ENCODE measurements at places on chromosomes 5 and 9. TPM values are rescaled to one million over a fixed set of nuclear protein-coding genes. Genes with fewer than 3 reads are reported as not detected.

- H3K27me3 ChIP-seq, result no peaks in the 10 kb centered on the region
- peaks cover 11% of the 10 kb centered on the region for H3K36me3 ChIP-seq
- H3K4me1 ChIP-seq, result no peaks in the 10 kb centered on the region
- DNase-seq, result no peak
- no peak overlapping the region for H3K27ac ChIP-seq
- H3K4me3 ChIP-seq, result no peak overlapping the region
These were observed 193.3 kb upstream of the PANK3 start for GRCh38 chr5:168772316-168772961.

DNA sequence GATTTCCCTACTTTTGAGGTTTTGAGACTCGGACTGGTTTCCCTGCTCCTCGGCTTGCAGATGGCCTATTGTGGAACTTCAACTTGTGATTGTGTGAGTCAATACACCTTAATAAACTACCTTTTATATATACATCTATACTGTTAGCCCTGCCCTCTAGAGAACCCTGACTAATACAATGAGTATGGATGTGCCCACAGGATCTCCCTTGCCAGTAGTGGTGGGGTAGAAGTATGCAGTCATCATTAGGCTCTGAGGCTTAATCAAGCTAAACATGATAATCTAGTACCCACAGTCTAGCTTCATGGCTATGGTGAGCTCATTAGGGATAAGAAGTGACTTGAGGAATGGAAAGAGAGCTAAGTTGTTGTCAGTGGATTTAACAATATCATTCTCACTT, 412.8 kb upstream of the PTGER4 start:
- no peak for DNase-seq
- no peaks in the 10 kb centered on the region for H3K27me3 ChIP-seq
- no peak overlapping the region for H3K4me3 ChIP-seq
- no peaks in the 10 kb centered on the region for H3K4me1 ChIP-seq
- H3K36me3 ChIP-seq, result no peaks in the 10 kb centered on the region

- H3K27me3 ChIP-seq, result no peaks in the 10 kb centered on the region
- H3K4me3 ChIP-seq, result no peak overlapping the region
- no peak for DNase-seq
- no peak overlapping the region for H3K27ac ChIP-seq
- peaks cover 3% of the 10 kb centered on the region for H3K4me1 ChIP-seq
- no peaks in the 10 kb centered on the region for H3K36me3 ChIP-seq
These were observed 1.0 kb upstream of the MCC start for GRCh38 chr5:113489299-113489698.

- no peaks in the 10 kb centered on the region for H3K4me1 ChIP-seq
- DNase-seq, result no peak
- no peak overlapping the region for H3K4me3 ChIP-seq
- H3K27ac ChIP-seq, result no peak overlapping the region
- no peaks in the 10 kb centered on the region for H3K36me3 ChIP-seq
These were observed 69.7 kb downstream of the DRD1 start for GRCh38 chr5:175374166-175374875.

GRCh38 chr5:110377361-110377760, 349.1 kb downstream of the TMEM232 start:
- H3K4me3 ChIP-seq, result no peak overlapping the region
- DNase-seq, result no peak
- peaks cover 1% of the 10 kb centered on the region for H3K4me1 ChIP-seq
- no peaks in the 10 kb centered on the region for H3K27me3 ChIP-seq

OGN gene
- total RNA-seq, result 318 TPM

DNA sequence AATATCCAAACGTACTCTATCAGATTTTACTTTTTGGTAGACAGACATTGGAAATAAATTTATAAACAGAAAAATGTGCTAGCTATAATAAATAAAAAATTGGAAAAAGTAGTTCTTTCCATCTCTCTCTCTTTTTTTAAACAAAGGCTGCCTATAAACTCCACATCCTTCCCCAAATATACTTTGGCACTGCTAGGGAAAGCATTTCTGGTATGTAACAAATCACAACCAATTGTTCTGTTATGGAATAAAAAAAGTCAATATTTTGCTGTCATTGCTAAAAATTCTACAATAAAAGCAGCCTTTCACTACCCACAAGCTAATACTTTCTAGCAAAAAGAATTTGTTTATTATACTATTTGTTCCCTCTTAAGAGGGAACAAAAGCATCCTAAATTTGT, 169.2 kb upstream of the TARS1 start:
- no peaks in the 10 kb centered on the region for H3K36me3 ChIP-seq
- no peak overlapping the region for H3K27ac ChIP-seq
- DNase-seq, result no peak
- no peaks in the 10 kb centered on the region for H3K4me1 ChIP-seq

GFM2 gene
- 18.2 TPM for total RNA-seq

ZNF658 gene
- 6.2 TPM for total RNA-seq

- H3K27me3 ChIP-seq, result no peaks in the 10 kb centered on the region
- H3K4me1 ChIP-seq, result peaks cover 3% of the 10 kb centered on the region
- DNase-seq, result no peak
- no peaks in the 10 kb centered on the region for H3K36me3 ChIP-seq
These were observed 248.1 kb upstream of the MAP3K1 start for GRCh38 chr5:56567278-56567677.

DNA sequence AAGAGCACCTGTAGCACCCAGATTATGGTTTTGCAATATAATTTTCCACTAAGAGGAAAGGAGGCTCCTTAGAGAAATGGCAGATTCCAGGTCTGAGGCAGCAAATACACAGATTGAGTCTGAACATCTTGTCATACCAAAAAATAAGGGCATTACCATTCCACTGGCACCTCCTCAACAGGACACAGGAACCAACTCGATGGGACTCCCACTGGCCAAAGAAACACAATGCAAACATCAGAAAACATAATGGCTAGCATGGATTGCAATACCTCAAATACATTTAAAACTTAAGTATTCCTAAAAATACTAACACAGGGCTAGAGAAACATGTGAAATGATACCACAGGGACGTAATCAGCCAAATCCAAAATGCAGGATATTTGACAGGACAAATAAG, 12.4 kb upstream of the RANBP17 start:
- no peak overlapping the region for H3K27ac ChIP-seq
- H3K36me3 ChIP-seq, result no peaks in the 10 kb centered on the region
- no peaks in the 10 kb centered on the region for H3K4me1 ChIP-seq
- H3K4me3 ChIP-seq, result no peak overlapping the region
- DNase-seq, result no peak

GRCh38 chr5:114935490-114935889, 234.2 kb downstream of the TRIM36 start:
- no peaks in the 10 kb centered on the region for H3K4me1 ChIP-seq
- no peak overlapping the region for H3K4me3 ChIP-seq
- no peaks in the 10 kb centered on the region for H3K36me3 ChIP-seq
- H3K27ac ChIP-seq, result no peak overlapping the region
- no peaks in the 10 kb centered on the region for H3K27me3 ChIP-seq
- no peak for DNase-seq

- no peaks in the 10 kb centered on the region for H3K4me1 ChIP-seq
- H3K36me3 ChIP-seq, result no peaks in the 10 kb centered on the region
- H3K27ac ChIP-seq, result no peak overlapping the region
These were observed 14.9 kb upstream of the CERCAM start for GRCh38 chr9:128405780-128406171.

DNA sequence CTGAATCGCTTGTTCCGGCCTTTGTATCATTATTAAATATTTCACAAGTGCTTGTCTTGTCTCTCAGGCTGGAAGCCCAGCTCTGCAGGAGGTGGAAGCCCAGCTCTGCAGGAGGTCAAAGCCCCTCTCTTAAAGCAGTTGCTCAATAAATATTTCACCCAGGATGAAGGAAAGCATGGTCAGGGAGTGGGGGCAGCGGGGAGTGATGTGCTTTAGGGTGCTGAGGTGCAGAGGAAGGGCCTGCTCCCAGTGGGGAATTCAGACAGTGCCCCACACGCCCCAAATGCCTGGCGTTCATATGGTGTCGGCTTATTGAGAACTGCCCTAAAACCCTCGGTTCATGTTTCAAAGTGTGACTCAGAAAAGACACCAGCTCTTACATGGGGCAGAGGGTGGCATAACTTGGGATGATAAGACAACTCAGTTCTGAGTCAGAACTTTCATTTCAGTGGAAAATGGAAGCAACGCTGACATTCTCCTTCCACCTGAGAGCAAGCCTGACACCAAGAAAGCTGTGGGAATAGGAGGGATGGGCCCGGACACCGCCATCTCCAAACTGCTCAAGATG, 114.3 kb upstream of the DAP start:
- H3K4me3 ChIP-seq, result no peak overlapping the region
- H3K27me3 ChIP-seq, result peaks cover 3% of the 10 kb centered on the region
- H3K27ac ChIP-seq, result no peak overlapping the region
- no peak for DNase-seq
- no peaks in the 10 kb centered on the region for H3K4me1 ChIP-seq
- H3K36me3 ChIP-seq, result no peaks in the 10 kb centered on the region

DNA sequence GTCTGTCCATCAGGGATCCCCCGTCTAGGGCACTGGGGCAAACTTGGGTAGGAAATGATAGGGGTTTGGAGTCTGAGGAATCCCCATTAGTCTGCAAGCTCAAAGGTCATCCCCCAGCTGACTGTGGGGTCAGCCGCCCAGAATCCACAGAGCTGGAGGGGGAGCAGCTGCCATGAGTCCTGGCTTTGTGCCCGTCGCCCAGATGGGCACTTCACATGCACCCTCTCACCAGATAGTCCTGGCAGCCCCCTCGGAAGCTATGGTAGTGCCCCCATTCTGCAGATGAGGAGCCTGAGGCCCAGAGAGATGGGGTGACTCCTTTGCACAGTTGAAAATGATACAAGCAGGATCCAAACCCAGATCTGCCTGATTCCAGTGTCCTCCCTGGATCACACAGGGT, 35.7 kb upstream of the RPL26L1 start:
- H3K27ac ChIP-seq, result no peak overlapping the region
- H3K27me3 ChIP-seq, result no peaks in the 10 kb centered on the region
- no peak overlapping the region for H3K4me3 ChIP-seq

DNA sequence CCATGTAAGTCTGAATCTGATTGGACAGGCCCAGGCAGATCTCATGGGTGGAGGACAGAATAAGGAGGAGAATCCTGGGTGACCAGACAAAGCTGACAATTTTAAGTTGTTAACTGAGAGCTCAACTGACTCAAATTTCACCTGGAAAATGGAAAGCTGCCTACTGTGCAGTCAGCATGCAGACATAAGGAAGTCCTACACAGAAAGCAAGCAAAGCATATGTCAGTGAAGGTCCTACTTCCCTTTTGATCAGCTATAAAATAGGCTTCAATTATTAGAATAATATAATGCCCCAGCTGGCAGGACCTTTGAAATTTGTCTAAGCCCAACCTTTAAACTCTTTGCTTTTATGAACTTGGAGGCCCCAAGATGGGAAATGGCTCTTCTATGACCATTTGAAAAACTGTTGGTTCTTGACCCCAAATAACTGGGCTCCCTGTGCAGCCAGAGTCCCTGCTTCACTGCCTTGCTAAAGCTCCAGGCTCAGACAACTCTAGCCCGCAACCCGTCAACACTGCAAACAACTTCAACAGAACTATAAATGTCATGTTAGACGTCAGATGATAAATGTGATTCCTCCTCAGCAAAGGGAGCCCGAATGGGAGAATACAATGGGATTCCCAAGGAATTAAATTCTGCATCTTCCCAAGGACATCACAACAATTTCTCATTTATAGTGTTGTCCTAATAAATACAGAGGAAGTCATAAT, 118.9 kb upstream of the ADRA1B start:
- no peak for DNase-seq
- H3K27me3 ChIP-seq, result no peaks in the 10 kb centered on the region
- H3K27ac ChIP-seq, result no peak overlapping the region
- H3K4me3 ChIP-seq, result no peak overlapping the region

SPINK13 gene
- total RNA-seq, result not detected

DNA sequence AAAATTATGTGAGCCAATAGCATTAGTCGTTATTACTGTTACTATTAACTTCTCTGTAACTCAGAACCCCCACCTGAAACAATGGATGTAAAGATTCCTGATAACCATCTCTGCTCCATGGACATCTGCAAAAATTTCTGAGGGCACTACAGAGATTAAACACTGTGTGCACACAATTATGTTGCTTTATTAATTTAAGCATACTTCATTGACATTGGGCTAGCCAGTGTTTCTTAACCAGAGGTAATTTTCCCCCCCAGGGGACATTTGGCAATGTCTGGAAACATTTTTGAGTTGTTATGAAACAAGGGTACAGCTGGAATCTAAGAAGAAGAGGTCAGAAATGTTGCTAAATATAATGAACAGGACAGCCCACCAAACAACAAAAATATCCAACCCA, 19.3 kb downstream of the SLIT3 start:
- H3K36me3 ChIP-seq, result no peaks in the 10 kb centered on the region
- H3K27me3 ChIP-seq, result no peaks in the 10 kb centered on the region
- no peak for DNase-seq
- H3K4me3 ChIP-seq, result no peak overlapping the region

- H3K36me3 ChIP-seq, result no peaks in the 10 kb centered on the region
- no peak for DNase-seq
- peaks cover 2% of the 10 kb centered on the region for H3K4me1 ChIP-seq
- no peak overlapping the region for H3K4me3 ChIP-seq
- H3K27ac ChIP-seq, result no peak overlapping the region
These were observed 440.0 kb downstream of the ENC1 start for GRCh38 chr5:74200560-74200959.

DNA sequence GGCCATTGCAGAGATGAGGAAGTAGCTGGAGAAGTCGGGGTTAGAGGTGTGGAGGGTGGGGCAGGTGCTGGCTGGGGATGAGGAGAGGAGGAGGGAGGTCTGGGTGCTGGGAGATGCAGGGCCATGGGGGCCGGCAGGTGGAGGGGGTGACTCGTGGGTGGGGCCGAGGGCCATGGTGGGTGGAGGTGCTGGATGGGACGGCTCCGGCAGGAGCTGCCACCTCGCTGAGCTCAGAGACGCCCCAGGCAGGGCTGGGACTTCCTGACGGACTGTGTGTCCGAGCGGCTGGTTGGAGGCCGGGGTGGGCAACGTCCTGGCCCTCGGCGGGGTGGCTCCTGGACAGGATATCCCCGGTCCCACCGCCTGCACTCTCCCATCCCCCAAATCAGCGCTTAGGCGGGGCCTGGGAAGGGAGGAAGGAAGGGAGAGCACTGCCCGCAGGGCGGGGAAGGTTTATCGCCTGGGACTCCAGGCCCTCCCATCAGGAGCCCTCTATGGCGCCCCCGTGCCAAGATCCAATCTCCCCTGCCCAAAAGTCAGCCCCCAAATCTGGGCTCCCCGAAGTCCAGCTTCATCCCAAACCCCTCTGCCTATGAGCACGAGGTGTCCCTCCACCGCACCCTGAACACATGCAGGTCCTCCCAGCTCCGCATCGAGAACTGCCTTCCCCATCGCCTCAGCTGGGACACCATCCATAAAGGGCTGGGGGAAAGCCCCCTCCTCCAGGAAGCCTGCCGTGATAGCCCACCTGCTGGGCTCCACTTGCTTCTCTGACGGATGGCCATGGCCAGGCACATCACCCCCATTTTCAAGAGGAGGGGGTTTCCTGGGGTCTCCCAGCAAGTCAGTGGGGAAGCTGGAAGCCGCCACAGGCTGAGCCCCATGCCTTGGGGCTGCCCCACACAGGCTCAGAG, 58.3 kb upstream of the NOTCH1 start:
- no peaks in the 10 kb centered on the region for H3K27me3 ChIP-seq
- no peak for DNase-seq
- no peak overlapping the region for H3K27ac ChIP-seq
- no peaks in the 10 kb centered on the region for H3K4me1 ChIP-seq
- no peak overlapping the region for H3K4me3 ChIP-seq

GRCh38 chr9:133869674-133870405, 122.3 kb downstream of the VAV2 start:
- H3K4me1 ChIP-seq, result no peaks in the 10 kb centered on the region
- DNase-seq, result no peak
- no peak overlapping the region for H3K4me3 ChIP-seq
- no peaks in the 10 kb centered on the region for H3K36me3 ChIP-seq
